ENCODE measurements at places on chromosomes 12 and 14. TPM values are rescaled to one million over a fixed set of nuclear protein-coding genes. Genes with fewer than 3 reads are reported as not detected.
A peak's percentile ranks its signal among the peaks of the same experiment; 100 is the strongest.

CFAP54 gene
- 0.45 TPM for total RNA-seq

C12orf42 gene
- total RNA-seq = 0.49 TPM

GRCh38 chr12:27968972-27969623, 3.4 kb downstream of the PTHLH start:
- H3K36me3 ChIP-seq = no peaks in the 10 kb centered on the region
- peaks cover 78% of the 10 kb centered on the region for H3K27me3 ChIP-seq
- peak overlapping the region; percentile 76 for H3K4me3 ChIP-seq
- no peak overlapping the region for H3K27ac ChIP-seq

GRCh38 chr14:68701001-68701741, 91.7 kb downstream of the ZFP36L1 start:
- H3K36me3 ChIP-seq = no peaks in the 10 kb centered on the region
- peak overlapping the region; percentile 21 for H3K27ac ChIP-seq
- peaks cover 11% of the 10 kb centered on the region for H3K4me1 ChIP-seq
- no peaks in the 10 kb centered on the region for H3K27me3 ChIP-seq
- DNase-seq = no peak
